ENCODE measurements at places on chromosomes 2 and 18.
A peak's percentile ranks its signal among the peaks of the same experiment; 100 is the strongest.

- no peak for DNase-seq
Observed at GRCh38 chr18:35099911-35100310, 58.7 kb downstream of the MAPRE2 start.

DNA sequence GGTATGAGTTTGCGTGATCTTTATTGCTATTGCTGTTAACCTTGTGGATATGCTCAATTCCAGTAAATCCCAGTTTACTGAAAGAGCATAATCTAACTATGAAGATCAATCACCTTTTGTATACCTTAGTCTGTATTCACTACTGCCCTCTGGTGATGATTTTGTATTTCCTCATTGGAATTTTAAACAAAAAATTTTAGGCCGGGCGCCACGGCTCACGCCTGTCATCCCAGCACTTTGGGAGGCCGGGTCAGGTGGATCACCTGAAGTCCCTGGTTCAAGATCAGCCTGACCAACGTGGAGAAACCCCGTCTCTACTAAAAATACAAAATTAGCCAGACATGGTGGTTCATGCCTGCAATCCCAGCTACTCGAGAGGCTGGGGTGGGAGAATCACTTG lies 5.1 kb downstream of the COMMD1 start:
- no peak for DNase-seq

DNA sequence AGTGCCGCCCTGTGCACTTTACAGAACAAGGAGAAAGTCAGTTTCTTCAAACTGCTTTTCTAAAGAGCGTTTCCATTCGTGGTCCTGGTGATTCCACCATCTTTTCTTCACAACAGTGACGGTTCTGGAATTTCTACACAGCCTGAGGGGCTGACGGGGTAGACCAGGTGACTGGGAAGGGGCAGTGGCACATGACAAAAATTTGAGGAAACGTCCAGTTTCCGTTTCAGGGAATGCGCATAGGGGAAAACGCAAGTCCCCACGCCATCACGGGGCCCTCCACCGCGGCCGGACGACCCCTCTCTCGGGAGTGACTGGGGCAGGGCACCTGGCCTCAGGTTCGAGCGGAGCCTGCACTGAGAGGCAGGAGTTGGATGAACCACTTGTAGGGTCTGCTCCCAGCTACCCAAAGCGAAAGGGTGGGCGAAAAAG lies 980 bp upstream of the SPTBN1 start:
- DNase-seq = no peak

- peak; percentile 33 for DNase-seq
Observed at GRCh38 chr2:9629222-9630116, 1.3 kb downstream of the YWHAQ start.

- DNase-seq = no peak
Observed at GRCh38 chr18:7901657-7902056, 334.5 kb downstream of the PTPRM start.

GRCh38 chr2:17815468-17816184 lies 634 bp upstream of the MSGN1 start:
- no peak for DNase-seq

GRCh38 chr2:129611471-129611870 lies 368.0 kb upstream of the RAB6C start:
- DNase-seq = no peak

- peak; percentile 73 for DNase-seq
Observed at GRCh38 chr18:48023334-48024008, 93.0 kb upstream of the SMAD2 start.

GRCh38 chr18:6746386-6746960 lies 17.0 kb downstream of the ARHGAP28 start:
- peak; percentile 67 for DNase-seq

DNA sequence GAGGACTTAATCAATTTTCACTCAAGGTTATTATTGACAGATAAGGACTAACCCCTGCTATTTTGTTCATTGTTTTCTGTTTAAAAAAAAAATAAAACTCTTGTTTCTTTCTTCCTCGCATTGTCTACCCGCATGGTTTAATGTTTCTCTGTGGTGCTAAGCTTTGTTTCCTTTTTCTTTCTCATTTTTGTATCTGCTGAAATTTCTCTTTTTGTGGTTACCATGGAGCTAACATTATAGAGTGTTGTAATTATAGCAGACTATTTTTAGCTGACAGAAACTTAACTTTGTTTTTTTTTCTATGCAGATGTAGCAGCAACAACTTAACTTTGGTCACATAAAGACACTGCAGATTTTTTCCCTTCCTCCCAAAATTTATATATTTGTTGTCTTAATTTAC lies 43.1 kb upstream of the CHN1 start:
- no peak for DNase-seq

- peak; percentile 50 for DNase-seq
Observed at GRCh38 chr18:2049986-2050385, 521.3 kb downstream of the METTL4 start.

DNA sequence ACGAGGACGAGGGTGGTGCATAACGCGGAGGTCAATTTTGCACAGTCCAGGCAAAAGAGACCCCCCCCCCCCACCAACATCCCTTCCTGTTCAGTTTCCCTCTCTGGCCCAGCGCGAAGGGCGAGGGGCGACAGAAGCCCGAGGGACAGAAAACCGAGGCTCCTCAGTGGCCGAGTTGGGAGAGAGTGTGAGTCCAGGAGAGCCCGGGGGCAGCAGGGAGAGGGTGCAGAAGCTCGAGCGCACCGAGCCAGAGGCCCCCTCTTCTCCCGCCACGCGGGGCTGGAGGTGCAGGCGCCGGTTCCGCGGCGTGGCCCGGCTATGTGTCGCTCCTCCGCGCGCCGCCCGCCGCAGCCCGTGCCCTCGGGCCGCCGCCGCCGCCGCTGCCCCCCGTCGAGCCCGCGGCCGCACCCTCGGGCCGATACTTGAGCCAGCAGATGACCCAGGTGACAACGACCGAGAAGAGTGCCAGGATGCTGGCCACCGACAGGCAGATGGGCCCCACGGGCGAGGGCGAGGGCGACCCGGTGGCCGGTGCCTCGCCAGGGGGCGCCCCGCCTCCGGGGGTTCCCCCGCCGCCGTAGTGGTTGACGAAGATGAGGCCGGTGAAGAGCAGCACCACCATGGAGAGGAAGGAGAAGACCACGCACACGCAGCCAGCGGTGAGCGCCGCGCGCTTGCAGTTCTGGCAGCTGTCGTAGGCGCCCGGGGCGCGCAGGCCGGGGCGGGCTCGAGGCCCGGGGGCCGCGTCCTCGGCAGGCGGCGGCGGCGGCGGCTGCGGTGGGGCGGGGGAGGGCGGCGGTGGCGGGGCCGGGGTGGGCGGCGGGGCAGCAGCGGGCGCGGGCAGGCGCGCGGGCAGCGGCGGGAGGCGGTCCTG lies 20.2 kb upstream of the PAX3 start:
- DNase-seq = peak; percentile 26

DNA sequence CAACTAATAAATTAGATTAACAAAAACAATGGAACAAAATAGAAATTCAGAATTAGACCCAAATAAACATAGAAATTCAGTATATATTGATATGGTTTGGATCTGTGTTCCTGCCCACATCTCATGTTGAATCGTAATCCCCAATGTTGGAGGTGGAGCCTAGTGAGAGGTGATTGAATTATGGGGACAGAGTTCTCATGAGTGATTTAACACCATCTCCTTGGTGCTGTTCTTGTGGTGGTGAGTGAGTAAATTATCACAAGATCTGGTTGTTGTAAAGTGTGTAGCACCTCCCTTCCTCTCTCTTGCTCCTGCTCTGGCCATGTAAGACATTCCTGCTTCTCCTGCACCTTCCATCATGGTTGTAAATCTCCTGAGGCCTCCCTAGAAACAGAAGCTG lies 16.6 kb upstream of the B4GALT6 start:
- no peak for DNase-seq

DNA sequence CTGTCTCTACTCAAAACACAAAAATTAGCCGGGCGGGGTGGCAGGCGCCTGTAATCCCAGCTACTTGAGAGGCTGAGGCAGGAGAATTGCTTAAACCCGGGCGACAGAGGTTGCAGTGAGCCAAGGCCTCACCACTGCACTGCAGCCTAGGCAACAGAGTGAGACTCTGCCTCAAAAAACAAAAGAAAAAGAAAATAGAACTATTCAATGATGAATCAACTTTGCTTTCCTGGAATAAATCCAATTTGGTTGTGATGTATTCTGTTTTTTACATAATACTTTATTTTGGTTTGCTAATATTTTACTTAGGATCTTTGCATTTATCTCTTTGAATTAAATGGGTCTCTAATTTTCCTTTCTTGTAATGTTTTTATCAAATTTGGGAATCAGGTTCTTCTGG lies 86.3 kb upstream of the MBOAT2 start:
- DNase-seq = peak; percentile 43

Measured in fibroblast of skin of scalp (primary cell).